Esophagus mucosa (tissue), 1 donor: ENCODE measurements at places on chromosomes 11 and 22.

DNA sequence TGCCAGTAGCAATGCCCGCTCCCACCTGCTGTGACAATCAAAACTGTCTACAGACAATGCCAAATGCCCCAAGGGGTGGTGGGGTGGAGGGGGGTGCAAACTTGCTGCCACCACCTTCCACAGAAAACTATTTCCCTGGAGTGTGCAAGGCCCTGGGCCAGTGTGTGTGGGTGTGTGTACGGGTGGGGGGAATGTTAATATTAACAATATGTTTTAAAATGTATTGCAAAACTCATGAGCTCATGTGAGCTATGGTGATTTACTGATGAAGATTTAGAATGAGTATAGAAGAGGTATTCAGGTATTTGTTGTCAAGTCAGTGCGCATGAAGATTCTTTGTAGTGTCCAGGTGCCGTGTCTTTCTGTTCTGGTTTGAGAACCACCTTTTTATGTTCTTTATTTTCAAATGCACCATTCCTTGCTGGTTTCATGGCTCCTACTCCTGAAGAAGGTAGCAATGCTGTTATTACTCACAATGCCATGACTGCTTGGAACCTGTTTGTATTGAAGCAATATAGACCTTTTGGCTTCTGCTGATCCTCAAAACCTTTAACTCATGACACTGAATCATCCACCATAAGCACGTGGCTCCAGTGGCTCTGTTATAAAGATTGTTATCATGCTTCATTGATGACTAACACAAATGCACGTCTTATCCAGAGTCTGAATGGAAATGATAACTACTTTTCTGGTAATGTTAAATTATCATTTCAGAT is 29.9 kb upstream of the AQP11 start:
- peak; percentile 87 for ATAC-seq

GRCh38 chr22:41178425-41178975 is 26.6 kb upstream of the L3MBTL2 start:
- no peak for ATAC-seq

- no peak for ATAC-seq
Measured at GRCh38 chr11:122213171-122213570, 97.2 kb upstream of the BLID start.

GRCh38 chr11:73072935-73073481 is 69.1 kb downstream of the FCHSD2 start:
- ATAC-seq = peak; percentile 64

- ATAC-seq = no peak
Measured at GRCh38 chr11:114925591-114925990, 247.3 kb downstream of the NXPE2 start.

GRCh38 chr11:43649501-43649900 is 31.0 kb upstream of the HSD17B12 start:
- no peak for ATAC-seq

DNA sequence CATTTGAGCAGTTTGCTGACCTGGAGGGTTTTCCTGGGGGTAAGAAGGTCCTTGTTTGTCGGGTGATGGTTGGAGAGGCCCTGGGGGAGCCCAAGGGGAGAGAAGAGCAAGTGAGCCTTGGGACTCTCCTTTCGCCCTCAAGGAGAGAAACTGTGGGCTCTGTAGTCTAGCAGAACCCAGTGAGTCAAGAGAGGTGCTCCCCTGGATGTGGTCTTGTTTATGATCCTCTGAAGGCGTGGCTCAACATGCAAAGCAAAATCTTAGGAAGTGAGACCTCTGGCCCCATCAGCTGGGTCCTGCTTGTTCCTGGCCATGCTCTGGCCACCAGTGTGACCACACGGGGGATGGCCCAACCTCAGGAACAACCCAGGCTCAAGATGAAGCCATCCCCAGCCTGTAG is 66.5 kb upstream of the ALX4 start:
- no peak for ATAC-seq

DNA sequence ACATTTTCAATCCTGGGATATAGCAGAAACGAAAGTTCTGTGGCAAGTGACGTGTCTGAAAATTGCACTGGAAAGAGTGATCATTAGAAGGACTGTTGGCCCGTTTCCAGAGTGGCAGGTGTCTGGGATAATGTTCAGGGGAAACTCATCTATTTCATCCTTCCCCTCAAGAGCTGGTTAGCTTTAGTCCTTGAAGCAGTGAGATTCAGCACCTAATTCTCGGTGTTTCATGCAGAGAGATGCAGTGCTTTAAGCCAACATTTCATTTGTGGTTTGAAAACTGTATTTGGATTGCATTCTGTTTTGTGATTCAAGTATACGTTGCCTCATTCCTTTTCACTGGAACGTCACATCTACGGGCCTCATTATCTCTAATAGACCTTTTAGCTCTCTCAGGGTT is 205.0 kb upstream of the RAG2 start:
- ATAC-seq = no peak

- ATAC-seq = no peak
Measured at GRCh38 chr11:94169516-94169915, 40.9 kb downstream of the PANX1 start.

DNA sequence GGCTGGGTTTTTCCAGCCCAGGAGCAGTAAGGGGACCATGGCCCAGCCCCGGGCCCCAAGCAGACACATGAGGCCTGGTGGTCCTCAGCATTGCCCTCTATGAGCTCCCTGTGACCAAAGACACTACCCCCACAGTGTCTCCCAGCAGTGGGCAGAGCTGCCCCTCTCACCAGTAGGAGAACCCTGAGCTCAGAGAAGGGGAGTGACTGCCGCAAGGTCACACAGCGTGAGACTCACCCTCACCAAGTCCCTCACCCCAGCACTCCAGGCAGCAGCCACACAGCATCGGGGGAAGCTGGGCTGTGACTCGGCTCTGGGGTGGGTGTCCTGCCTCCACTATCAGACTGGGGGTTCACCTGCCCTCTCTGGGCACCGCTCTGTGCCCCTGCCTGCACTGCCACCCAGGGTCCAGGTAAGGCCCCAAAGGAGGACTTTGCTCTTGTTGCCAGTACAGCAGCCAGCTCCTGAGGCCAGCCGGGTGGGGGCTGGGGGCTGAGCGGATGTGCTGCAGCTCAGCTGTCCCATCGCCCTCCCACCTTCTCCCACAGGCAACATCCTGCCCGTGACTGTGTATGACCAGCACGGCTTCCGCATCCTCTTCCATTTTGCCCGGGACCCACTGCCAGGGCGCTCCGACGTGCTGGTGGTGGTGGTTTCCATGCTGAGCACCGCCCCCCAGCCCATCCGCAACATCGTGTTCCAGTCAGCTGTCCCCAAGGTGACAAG is 7.9 kb upstream of the SH3BP1 start:
- ATAC-seq = no peak

GRCh38 chr11:16001044-16001568 is 355.2 kb downstream of the SOX6 start:
- no peak for ATAC-seq

GRCh38 chr11:37946155-37946766 is 1348.2 kb upstream of the RAG2 start:
- ATAC-seq = peak; percentile 59
